ENCODE measurements at places on chromosomes 16 and 17.

GRCh38 chr16:31080756-31081419, 6.7 kb downstream of the ZNF646 start:
- DNase-seq = no peak

DNA sequence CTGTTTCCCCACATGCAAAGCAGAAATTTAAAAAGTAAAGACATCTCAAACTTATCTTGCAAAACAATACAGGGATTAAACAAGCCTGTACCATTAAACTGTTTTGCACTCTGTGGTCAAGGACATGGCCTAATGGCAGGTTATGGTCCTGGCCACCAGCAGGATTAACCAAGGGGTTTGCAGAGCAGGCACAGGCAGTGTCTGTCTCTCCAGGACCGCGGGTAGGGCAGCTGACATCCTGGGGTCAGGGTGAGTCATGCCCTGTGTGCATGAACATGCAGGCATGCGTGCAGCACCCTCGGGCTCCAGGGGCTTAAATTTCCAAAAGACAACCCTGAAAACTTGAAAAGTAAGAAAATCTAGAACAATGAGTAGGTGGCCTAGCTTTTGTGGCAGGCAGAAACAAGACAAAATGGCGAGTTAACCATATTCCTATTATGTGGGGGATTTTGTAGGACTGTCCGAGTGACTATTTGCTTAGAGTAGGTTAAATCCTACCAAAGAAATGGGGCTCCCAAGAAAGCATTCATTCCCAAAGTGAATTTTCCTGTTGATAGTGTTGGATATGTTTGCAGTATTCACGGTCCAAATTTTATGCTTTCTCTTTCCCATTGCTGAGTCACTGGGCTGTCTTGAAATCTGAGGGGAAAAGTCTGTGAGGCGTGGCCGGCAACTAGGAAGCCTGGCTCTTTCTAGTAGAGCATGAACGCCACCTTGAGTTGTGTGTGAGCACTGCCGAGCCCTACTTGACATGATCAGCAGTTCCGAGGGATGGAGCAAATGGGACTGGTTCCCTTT, 158.4 kb upstream of the FAM20A start:
- peak; percentile 36 for DNase-seq

DNA sequence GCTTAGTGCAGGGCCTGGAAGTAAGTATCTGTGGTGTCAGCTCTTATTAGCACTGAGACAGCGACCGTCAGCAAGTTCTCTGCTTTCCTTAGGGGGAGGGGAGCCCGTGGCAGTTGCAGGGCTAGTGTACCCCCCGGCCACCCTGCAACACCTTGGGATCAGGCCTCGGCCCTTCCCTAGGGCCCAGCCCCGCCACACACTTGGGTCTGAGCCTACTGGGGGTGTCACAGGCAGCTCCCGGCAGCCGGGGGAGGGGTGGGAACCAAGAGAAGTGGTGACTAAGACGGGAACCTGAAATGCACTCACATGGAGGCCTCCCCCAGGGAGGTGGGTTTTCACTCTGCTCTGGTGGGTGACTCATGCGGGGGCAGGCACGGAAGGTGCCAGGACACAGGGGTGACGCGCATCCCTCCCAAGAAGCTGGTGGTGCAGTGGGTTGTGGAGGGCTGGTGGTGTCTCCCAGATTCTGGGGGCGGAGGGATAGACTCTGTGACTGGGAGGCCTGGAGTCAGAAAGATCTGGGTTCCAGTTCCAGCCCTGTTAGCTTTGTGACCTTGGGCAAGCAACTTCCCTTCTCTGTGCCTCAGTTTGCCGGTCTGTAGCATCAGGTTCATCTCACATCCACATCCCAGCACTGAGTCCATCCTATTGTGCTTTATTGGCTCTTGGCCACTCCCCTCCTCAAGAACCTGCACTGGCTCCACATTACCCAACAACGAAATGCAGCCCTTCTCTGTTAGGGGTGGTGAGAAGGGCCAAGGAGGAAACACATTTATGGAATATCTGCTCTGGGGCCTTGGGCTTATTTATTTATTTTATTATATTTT, 44.5 kb downstream of the LAT start:
- DNase-seq = peak; percentile 2

GRCh38 chr16:69691980-69692911, 34.1 kb downstream of the NQO1 start:
- DNase-seq = no peak

- no peak for DNase-seq
Measured at GRCh38 chr16:19021747-19022146, 38.0 kb downstream of the TMC7 start.

DNA sequence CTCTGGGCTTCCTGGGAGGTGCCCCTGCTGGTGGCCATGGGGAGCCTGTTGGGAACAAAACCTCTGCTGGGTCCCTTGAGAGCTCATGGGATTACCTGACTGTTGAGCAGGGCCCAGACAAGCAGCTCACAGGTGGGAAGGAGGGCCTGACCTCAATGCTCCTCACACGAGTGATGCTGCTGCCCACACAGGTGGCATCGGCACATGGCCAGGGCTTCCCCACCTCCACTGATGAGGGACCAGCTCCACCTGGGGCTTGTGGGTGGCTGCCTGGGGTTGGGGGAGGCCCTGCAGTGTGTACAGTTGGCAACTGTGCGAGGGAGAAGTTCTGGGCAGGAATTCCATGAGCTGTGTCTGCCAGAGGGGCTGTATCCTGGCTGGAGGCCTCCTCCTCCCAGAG, 87.8 kb upstream of the NLRP1 start:
- DNase-seq = no peak

GRCh38 chr17:38463451-38463858, 35.2 kb downstream of the ARHGAP23 start:
- peak; percentile 49 for DNase-seq
